ENCODE measurements at places on chromosomes 5 and 9.

- peak; percentile 43 for DNase-seq
Measured at GRCh38 chr5:149358294-149358651, 427 bp downstream of the PCYOX1L start.

- DNase-seq = no peak
Measured at GRCh38 chr9:34546102-34546833, 23.5 kb upstream of the ENHO start.

DNA sequence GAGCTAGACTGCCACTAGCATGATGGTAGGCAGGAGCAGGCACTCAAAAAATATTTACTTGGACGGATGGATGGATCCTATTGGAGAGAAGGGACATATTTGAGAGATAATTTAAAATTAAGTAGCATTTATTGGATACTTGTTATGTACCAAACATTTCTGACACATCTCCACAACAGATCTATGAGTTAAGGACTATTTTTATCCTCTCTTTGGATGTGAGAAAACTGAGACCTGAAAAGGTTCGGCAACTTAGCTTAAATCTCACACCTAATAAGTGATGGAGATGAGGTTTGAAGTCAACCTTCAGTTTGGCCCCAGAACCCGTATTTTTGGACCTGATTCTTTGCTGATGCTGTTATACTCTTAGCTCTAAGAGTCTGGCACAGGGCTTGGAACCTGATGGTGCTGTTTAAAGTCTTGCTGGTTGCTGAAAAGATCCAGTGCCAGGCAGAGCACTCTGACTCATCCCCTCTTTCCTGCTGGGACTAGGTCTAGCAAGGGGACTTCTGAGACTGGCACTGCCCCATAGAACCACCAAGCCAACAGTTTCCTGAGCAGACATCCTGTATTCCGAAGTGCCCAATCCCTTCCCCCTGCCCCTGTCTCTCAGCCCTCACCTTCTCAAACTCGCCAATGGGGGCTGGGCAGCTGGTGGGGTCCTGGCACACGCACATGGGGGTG, 15.6 kb downstream of the SPARC start:
- no peak for DNase-seq

GRCh38 chr9:93099551-93100275, 3.7 kb downstream of the CARD19 start:
- no peak for DNase-seq

GRCh38 chr9:134959971-134960310, 42.2 kb upstream of the FCN1 start:
- no peak for DNase-seq

- DNase-seq = no peak
Measured at GRCh38 chr5:170108266-170108785, 2.6 kb downstream of the FOXI1 start.

- DNase-seq = no peak
Measured at GRCh38 chr9:107375651-107376369, 92.7 kb downstream of the RAD23B start.

- no peak for DNase-seq
Measured at GRCh38 chr9:118306801-118307200, 602.6 kb downstream of the TLR4 start.

DNA sequence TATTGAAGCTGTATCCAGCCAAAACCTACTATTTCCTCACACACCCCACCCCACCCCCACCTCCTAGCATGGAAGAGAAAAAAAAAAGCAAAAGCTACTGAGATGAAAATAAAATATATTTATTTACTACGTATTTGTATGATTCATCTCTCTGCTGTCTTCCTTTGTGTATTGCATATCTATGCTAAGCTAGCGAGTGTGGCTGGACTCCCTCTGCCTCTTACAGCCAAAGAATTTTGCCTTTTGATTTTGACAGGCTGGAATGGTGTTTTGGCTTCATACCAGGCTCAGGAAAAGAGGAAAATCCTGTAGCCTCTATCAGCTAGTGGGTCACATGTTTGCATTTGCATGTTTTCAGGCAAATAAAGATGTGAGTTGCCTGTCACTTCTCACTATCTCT, 2.2 kb downstream of the ABLIM3 start:
- no peak for DNase-seq

DNA sequence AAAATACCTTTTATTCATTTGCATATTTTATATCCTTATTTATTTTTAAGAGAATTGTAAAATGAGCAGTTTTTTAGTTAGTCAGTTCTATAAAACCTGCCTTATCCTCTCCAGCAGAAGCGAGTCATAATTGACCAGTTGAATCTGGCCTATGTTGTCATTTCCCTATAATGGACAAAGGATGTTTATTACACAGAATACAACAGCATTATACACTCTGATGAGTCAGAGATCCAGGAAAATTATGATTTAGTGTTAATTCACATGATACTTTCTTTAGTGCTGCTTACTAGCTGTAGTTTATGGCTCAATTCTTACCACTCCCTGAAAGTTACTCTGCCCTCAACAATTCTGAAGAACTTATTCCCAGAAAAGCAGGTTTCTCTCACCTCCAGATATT, 26.8 kb upstream of the LURAP1L start:
- no peak for DNase-seq

DNA sequence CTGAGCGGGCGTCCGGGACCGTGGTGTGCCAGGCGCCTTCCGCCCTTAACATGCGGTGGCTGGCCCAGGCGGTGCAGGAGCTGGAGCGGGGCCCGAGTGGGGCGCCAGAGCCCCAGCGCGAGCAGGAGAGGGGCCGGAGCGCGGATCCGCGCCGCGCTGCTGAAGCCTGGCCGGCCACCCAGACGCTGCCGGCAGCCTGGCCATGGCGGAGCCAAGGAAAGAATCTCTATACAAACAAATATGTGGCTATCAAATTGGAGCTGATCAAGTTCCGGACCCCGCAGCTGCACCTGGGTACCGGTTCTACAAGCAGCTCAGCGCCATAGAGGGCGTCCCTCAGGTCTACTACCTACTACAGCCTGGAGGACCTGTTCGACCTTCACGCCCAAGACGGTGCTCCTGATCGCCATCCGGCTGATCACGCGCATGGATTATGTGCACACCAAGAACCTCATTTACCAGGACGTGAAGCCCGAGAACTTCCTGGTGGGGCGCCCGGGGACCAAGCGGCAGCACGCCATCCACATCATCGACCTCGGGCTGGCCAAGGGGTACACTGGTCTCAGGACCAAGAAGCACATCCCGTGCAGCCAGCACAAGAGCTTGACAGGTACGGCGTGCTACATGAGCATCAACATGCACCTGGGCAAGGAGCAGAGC, 55.8 kb downstream of the JAK2 start:
- DNase-seq = no peak

DNA sequence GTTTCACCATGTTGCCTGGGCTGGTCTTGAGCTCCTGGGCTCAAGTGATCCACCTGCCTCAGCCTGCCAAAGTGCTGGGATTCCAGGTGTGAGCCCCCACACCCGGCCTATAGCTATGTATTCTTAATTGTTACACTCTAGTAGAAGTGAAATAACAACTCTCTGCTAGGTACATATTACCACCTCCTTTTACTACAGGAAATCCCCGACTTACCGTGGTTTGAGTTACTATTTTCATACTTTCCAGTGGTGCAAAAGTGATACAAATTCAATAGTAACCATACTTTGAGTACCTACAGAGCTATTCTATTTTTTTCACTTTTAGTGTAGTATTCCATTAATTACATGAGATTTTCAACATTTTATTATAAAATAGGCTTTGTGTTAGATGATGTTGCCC, 719 bp downstream of the ARL14EPL start:
- no peak for DNase-seq

- peak; percentile 59 for DNase-seq
Measured at GRCh38 chr5:179668391-179668790, 12.4 kb downstream of the CBY3 start.

- DNase-seq = no peak
Measured at GRCh38 chr5:115418788-115419187, 122.3 kb upstream of the CCDC112 start.

- DNase-seq = no peak
Measured at GRCh38 chr5:111782216-111782615, 25.2 kb upstream of the NREP start.

DNA sequence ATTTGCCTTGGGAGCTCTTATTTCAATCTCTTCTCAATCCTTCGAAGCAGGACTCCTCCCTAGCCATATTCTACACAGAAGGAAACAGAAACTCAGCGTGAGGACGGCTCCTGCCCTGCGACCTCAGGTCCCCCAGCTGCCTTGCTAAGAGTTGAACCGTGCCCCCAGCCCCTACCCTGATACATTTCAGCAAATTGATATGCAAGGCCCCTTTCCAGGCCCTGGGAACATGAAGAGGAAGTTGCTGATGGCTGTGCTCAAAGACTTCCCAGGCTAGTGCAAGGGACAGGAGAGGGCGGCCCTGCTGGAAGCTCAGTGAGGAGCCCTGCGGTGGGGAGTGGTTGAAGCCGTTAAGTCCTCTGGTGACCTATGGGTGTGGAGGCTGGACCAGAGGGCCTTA, 41.5 kb downstream of the BOD1 start:
- DNase-seq = no peak

GRCh38 chr9:105510024-105510423, 47.9 kb upstream of the FKTN start:
- DNase-seq = no peak

GRCh38 chr9:126696401-126697145, 82.8 kb downstream of the LMX1B start:
- DNase-seq = no peak

DNA sequence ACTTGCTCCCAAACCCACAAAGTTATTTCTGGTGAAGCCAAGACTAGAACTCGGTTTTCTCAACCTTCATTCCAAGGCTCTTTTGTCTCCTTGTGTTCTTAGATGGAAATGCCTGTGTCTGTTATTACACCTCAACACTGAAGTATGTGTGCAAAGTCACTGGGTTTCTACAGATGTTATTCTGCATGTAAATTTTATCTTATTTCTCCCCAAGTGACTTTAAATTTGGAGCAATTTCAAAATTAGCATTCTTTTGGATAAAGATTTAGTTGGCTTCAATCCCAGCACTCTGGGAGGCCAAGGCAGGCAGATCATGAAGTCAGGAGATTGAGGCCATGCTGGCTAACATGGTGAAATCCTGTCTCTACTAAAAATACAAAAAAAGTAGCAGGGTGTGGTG, 104.4 kb upstream of the GNA14 start:
- no peak for DNase-seq

GRCh38 chr5:76379316-76379715, 23.8 kb upstream of the IQGAP2 start:
- peak; percentile 9 for DNase-seq

DNA sequence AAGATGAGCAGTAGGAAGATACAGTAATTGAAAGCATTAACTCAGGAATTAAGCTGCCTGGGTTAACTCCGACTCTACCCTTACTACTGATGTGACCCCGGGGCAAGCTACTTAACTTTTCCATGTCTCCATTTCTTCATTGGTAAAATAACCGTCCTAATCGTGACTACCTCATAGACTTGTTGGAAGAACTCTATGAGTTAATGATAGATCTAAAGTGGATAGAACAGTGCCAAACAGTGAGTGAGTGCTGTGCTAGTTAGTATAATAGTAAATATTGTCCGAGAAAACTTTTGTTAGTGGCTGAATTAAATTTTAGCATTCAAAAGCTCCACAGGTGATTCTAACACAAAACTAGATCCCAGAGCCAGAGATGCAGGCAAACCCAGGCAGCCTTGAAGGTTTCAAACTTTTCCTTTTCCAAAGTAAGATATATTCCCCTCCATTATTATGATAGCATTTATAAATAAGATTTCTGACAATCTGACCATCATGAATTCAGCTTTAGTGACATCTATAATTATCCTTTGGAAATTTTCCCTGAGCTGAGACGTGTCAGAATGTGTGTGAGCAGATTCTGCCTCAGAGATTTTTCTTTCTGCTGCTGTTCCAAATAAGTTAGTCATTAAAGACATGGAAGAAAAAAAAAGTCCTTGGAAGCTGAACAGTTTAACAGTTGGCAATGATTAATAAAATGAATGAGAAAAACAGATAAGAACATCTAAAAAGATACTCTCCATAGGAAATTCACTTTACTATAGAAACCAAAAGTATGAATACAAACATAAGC, 369.5 kb downstream of the PRELID2 start:
- DNase-seq = no peak

- DNase-seq = no peak
Measured at GRCh38 chr5:133397990-133398645, 214.2 kb downstream of the FSTL4 start.

DNA sequence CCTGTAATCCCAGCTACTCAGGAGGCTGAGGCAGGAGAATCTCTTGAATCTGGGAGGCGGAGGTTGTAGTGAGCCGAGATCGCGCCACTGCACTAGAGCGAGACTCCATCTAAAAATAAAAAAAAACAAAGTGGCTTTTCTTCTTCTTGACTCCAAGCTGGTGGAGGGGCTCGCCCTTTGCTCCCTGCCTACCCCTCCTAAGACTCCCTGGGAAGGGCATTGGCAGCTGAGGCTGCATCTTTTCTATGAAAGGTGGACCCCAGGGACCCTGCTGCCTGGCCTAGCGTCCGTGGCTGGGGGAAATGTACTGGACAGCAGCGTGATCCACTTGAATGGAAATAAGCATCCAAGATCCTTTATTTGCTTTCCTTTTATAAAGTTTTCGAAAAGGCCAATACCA, 24.0 kb downstream of the ROPN1L start:
- DNase-seq = no peak

DNA sequence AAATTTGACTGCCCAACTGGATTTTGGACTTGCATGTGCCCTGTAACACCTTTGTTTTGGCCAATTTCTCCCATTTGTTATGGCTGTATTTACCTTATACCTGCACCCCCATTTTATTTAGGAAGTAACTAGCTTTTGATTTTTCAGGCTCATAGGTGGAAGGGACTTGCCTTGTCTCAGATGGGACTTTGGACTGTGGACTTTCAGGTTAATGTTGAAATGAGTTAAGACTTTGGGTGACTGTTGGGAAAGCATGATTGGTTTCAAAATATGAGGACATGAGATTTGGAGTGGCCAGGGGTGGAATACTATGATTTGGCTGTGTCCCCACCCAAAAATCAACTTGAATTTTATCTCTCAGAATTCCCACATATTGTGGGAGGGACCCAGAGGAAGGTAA, 490.2 kb downstream of the PRR16 start:
- DNase-seq = no peak

Data from CD4-positive, alpha-beta T cell treated with Interleukin-21 for 1 hour (primary cell).